Stimulated activated CD4-positive, alpha-beta T cell treated with anti-CD3 and anti-CD28 coated beads, Interleukin-2, amount 100 ng/mL, for 24 hours (primary cell): ENCODE measurements at places on chromosomes 1 and 21.
A peak's percentile ranks its signal among the peaks of the same experiment; 100 is the strongest.

GRCh38 chr1:242425232-242425631 is 99.3 kb downstream of the PLD5 start:
- no peak for DNase-seq

DNA sequence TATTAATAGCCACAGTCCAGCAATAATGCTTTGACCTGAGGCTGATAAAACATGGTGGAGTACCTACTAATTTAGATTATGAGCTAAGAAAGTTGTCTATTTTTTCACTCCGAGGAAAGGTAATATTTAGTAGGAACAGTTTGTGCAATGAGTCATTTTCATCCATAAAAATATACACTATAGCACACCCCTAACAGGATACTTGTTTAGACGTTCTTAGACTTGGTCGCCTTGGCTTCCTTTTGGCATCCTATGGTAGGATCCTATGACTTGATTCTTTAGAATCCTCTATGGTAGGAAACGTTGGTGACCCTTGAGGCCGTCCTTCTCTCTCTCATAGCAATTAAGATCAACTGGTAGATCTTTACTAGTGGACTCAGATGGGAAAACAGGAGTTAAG is 81.8 kb downstream of the RGS7 start:
- DNase-seq: no peak

- no peak for DNase-seq
These were observed 49.4 kb downstream of the TBCE start for GRCh38 chr1:235416662-235417049.

- DNase-seq: no peak
These were observed 43.5 kb upstream of the NEK7 start for GRCh38 chr1:198113342-198113750.

GRCh38 chr1:229019663-229020271 is 251.1 kb upstream of the RAB4A start:
- DNase-seq: no peak

GRCh38 chr1:217747156-217747769 is 116.1 kb downstream of the SPATA17 start:
- no peak for DNase-seq

- no peak for DNase-seq
These were observed 26.6 kb downstream of the MATN1 start for GRCh38 chr1:30696831-30697230.

DNA sequence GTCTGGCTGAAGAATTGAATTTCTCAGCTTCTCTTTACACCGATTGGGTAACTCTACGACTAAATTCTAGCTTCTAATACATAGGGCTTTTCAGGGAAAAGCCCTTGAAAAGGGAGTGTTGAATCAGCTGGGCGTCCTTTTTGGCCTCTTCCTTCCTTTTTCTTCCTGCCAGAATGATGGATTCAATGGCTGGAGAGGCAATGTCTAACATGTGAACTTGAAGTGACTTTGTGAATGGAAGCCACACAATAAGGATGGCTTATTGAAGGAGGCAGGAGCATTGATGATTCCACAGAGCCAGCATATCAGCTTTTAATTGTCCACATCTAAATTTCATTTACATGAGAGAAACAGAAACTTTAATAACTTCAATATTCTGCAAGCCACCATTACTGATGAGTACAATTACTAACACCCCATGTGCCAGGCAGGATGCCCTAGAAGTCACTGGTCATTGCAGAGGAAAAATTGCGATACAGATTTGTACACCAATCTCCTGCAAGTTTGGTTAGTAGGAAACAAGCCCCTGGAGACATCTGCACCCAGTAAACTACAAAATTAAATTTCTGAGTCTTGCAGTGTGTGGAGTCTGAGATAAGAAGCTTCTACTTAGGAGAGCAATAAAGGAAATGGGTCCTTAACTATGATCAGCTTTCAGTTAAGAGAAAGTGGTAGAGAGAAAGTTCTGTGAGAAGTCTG is 56.1 kb downstream of the STYXL2 start:
- no peak for DNase-seq

DNA sequence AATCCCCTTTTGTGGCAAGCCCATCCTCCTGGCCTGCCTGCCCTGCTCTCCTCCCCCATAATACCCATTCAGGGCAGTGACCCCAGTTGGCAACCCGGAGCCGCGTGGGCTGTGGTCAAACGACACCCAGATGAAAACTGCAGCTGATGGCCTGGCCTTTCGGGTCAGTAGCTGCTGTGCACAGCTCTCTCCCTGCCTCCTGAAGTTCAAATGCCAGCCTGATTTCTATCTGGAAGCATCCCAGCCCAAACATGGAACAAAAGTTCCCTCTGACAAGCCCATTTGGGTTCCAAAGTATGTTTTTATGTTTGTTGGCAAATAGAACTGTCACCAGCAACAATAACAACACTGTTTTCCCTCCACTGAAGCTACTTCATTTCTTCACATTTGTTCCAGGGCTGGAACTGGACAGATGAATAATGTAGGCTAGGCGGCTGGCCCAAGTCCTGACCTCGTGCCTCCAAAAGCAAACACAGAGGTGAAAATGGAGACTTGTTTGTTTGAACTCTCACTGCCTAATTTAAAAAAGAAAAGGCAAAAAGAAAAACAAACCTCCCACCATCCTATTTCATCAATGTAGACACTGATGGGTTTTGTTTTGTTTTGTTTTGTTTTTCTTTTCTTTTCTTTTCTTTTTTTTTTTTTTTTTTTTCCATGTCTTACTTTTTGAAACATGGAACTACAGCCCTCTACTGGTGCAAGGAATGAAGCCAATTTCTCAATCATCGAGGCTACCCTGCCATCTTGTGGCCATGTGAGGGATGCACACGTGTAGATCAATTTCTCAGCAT is 179.0 kb downstream of the ADSS2 start:
- peak; percentile 75 for DNase-seq

- no peak for DNase-seq
These were observed 213.7 kb downstream of the PBX1 start for GRCh38 chr1:164772635-164773034.

GRCh38 chr1:182200025-182200812 is 138.7 kb upstream of the ZNF648 start:
- DNase-seq: no peak

DNA sequence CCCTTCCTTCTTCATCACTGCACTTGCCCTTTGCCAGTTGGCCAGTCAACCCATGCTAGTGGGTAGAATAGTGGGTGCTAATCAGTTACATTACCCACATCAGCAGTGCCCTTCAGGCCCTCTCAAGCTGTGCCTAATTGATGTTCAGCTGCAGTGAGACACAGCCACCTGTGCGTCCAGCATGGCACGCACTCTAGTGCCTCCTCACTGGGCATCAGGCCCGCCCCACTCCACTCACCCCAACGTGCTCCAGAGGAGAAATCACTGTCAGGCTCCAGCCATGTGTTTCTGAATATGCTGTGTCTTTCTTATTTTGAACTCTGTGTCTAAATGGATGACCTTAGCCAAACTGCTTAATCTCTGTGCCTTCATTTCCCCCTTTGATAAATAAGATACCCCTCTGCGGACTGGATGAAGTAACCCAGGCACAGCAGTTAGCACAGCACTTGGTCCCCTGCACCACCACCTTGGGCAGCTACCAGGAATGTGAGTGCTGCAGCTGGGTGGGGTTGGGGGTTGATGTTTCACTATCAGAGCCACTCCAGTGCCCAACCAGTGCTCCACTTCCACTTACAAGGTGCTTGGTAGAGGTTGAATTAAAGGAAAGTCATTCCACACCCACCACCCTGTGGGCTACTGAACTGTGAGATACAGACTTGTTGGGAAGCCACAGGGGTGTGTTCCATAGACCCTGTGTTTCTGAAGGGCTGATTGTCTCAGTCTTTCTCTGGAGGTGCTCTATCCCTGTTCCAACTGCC is 8.9 kb upstream of the ADORA3 start:
- DNase-seq: no peak
